ENCODE measurements at places on chromosomes 1 and 21.

- H3K27me3 ChIP-seq: peaks cover 12% of the 10 kb centered on the region
- peaks cover 29% of the 10 kb centered on the region for H3K4me1 ChIP-seq
- peak within 1 kb of the TSS; percentile 89 for H3K27ac ChIP-seq
- peak; percentile 83 for DNase-seq
These were observed at the start of gene HECTD3 for GRCh38 chr1:45010855-45011811. TSS of gene HECTD3 (minus strand) at chr1:45011324. CDS start at chr1:45011257, 67 bp downstream.

DNA sequence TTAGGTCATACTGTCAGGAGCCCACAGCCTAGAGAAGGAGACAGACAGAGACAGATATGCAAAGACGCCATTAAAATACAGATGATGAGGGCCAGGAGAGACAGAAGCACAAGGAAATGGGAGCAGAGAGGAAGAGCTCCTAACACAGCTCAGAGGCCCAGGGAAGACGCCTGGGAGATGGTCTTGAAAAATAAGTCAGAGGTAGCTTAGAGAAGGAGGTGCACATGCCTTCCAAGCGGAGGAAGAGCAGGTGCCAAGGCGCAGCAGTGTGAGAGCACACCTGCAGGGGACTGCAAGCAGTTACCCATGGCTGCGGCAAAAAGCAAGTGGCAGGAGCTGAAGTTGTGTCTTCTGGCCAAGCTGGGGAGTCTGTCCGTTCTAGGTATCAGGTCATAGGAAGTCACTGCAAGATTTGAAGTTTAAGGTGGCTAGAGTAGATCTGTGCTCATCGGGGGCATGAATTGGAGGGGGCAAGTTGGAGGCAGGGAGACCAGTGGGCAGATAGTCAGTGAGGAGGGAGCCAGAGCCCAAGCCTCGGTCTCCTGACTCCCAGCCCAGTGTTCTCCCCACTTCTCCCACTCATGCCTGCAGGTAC is 1.3 kb upstream of the TRABD2B start:
- H3K27me3 ChIP-seq: peaks cover 18% of the 10 kb centered on the region
- no peak overlapping the region for H3K27ac ChIP-seq
- DNase-seq: no peak
- H3K36me3 ChIP-seq: peaks cover 6% of the 10 kb centered on the region

- peaks cover 1% of the 10 kb centered on the region for H3K27me3 ChIP-seq
- H3K27ac ChIP-seq: peak overlapping the region; percentile 94
- H3K4me3 ChIP-seq: peak overlapping the region; percentile 61
- no peaks in the 10 kb centered on the region for H3K36me3 ChIP-seq
These were observed 53.9 kb upstream of the PTGFRN start for GRCh38 chr1:116855773-116856201.

- H3K4me3 ChIP-seq: no peak overlapping the region
- DNase-seq: no peak
- H3K36me3 ChIP-seq: no peaks in the 10 kb centered on the region
- no peak overlapping the region for H3K27ac ChIP-seq
- H3K4me1 ChIP-seq: peaks cover 12% of the 10 kb centered on the region
These were observed 89.7 kb upstream of the RGS1 start for GRCh38 chr1:192485692-192486436.

- no peak for DNase-seq
- no peaks in the 10 kb centered on the region for H3K36me3 ChIP-seq
- H3K4me1 ChIP-seq: peaks cover 29% of the 10 kb centered on the region
- H3K4me3 ChIP-seq: no peak overlapping the region
These were observed 66.9 kb upstream of the DIP2A start for GRCh38 chr21:46391773-46392172.

DNA sequence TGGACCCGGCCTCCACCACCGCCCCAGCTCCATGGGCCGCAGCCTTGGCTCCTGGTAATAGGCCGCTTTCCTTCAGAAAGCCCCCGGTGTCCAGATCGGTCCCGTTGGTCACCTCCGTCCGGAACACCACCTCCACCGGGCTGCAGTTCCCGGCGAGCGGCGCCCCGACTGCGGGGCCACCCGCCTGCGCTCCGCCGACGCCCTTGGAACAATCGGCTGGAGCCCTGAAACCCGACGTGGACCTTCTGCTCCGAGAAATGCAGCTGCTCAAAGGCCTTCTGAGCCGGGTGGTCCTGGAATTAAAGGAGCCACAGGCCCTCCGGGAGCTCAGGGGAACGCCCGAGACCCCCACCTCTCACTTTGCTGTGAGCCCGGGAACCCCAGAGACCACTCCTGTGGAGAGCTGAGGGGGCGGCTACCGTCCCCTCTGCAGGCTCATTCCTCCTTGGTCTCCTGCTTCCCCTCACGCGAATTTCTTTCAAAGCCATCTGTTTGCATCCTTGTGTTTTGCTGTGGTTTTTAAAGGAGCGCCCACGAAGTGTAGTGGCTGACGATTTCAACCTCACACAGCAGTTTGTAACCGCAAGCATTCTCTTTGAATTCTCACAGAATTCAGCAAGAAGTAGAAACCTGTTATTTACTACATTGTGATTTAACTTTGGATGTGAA is 6.0 kb downstream of the FCRLB start:
- H3K27ac ChIP-seq: peak overlapping the region; percentile 96
- H3K27me3 ChIP-seq: peaks cover 12% of the 10 kb centered on the region
- H3K4me1 ChIP-seq: peaks cover 5% of the 10 kb centered on the region

All from glutamatergic neuron (in vitro differentiated cells).